ENCODE measurements at places on chromosomes 11 and 22.

DNA sequence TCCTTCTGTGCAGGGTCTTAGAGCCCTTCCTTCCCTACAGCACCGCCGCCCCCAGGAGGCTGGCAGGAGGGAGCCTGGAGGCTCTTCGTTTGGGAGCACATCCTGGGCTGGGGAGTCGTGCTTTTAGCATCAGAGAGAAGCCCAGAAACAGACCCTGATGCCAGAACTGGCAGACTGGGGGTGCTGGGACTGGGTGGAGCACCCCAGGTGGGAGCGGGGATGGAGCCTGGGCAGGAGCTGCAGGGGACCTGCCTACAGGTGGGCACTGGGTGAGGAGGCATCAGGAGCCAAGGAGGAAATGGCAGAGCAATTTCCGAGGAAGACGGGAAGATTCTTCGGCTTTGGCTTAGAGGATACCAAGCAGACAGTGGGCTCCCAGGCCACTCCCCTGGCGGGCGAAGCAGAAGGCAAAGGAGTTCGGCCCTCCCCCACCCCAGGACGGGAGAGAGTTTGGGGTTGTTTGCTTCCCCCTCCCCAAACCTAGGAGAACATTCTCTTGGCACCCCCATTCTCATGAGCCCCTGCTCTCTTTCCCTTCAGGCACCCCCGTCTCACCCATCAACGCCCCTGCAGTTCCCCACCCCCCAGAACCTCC lies 1.1 kb downstream of the SYT7 start:
- no peak for ATAC-seq

GRCh38 chr11:125987066-125987641 lies 41.3 kb downstream of the VSIG10L2 start:
- ATAC-seq: no peak

DNA sequence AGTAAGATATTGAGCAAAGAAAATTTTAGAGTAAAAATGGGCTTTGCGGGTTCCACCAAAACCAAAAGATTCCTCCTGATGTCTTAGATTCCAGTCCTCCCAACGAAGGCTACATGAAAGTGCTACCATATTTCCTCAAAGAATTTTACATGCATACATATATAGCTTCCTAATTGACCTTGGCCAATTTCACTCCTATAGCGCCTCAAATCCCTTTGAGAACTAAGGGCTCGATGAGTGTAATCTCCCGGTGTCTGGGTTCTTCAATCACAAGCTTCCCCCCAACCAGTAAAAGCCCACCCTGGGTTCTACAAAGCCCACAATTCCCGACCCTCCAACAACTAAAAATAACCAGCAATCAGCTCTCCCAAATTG lies 1.2 kb downstream of the SIK3 start:
- no peak for ATAC-seq

DNA sequence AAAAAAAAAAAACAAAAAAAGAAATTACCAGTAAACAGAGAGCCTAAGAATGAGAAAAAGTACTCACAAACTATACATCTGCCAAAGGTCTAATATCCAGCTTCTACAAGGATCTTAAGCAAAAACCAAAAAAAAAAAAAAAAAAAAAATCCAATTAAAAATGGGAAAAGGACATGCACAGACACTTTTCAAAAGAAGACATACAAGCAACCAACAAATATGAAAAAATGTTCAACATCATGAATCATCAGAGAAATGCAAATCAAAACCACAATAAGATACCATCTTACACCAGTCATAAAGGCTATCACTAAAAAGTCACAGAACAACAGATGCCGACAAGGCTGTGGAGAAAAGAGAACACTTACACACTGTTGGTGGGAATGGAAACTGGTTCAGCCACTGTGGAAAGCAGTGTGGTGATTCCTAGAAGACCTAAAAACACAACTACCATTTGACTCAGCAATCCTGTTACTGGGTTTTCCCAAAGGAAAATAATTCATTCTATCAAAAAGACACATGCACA lies 18.3 kb downstream of the MS4A6A start:
- no peak for ATAC-seq

- no peak for ATAC-seq
These were observed 199.5 kb downstream of the TENM4 start for GRCh38 chr11:79241205-79241851.

- ATAC-seq: no peak
These were observed 1060.1 kb downstream of the NTM start for GRCh38 chr11:132430429-132431062.

GRCh38 chr22:30941363-30941740 lies 27.2 kb downstream of the MORC2 start:
- ATAC-seq: no peak

DNA sequence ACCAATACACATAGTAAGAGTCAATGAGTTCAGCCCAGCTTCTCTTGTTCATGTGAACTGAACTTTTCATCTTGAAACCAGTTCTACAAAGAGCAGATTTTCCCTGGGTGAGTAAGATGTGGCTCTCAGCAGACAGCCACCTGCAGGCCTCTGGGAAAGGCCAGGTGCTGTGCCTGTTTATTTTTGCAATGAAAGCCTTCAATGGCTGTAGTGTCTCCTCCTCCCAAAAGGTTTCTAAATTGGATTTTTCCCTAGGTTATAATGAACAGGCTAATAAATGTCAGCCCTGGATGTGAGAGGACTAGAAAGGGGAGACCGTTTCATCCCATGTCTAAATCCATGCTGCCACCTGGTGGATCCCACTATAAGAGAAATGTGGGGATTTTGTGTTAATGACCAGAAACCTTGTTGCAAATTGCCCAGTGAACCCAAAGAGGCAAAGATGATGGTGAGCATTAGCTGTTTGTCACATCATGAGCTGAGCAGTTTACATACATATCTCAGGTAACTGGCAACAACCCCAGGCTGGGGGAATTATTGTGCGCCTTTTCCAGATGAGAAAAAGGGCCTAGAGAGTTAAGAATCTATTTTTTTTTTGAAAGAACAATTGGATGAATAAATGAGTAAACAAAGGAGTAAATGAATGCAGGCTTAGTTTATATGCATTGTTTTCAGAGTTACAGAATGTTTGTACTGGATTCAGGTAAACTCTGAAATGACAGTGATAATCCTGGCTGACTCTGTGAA lies 12.7 kb downstream of the C11orf91 start:
- peak; percentile 10 for ATAC-seq

GRCh38 chr22:46259374-46259773 lies 3.8 kb downstream of the PKDREJ start:
- ATAC-seq: no peak

- ATAC-seq: no peak
These were observed 98.7 kb upstream of the CRYBB3 start for GRCh38 chr22:25100948-25101347.

GRCh38 chr11:9571763-9572115 lies 1.7 kb upstream of the WEE1 start:
- no peak for ATAC-seq

DNA sequence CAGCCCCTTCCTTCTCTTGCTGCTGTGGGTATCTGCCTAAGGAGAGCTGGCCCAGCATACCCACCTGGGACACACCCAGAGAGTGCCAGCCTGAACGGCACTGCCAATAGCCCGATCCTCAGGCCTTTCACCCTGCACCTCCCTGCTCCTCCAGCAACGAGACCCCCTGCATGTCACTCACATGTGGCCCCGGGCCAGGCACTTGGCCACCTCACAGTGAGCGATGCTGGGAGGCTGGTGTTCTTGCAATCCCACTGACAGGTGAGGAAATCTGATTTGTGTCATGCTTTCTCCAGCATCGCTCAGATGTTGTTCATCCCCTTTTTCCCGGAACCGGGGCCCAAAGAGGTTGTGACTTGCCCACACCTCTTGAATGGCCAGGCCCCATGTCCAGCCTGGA lies 20.5 kb downstream of the DAGLA start:
- ATAC-seq: no peak

DNA sequence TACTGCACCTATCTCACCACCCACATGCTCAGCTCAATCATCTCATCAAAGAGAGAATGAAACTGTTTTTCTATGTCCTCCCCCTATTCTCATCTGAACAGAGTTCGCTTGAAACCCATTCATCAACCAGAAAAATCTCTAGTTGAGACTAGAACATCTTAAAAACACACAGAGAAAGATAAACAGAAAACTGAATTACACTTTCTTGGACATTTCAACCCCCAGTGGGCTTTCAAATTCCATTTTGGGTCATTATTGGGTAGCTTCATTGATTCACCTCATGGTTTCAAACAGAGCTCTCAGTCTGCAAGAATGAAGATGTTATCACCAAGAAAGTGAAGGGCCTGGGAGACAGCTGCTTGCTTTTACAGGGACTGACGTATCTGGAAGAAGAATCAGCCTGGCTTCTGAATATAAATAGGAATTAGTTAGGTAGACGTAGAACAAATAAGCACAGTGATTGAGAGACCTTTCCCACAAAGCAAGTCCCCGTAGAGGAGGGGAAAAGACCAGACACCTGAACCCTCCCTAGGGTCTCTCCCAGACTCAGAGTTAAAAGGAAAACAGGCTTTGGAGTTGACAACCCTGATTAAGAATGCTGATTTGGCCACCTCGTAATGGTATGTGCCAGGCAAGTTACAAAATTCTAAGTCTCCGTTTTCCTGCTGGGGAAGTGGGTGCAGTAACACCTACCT lies 155.7 kb downstream of the BBOX1 start:
- peak; percentile 78 for ATAC-seq

- ATAC-seq: no peak
These were observed 533.6 kb upstream of the CADM1 start for GRCh38 chr11:116037861-116038260.

DNA sequence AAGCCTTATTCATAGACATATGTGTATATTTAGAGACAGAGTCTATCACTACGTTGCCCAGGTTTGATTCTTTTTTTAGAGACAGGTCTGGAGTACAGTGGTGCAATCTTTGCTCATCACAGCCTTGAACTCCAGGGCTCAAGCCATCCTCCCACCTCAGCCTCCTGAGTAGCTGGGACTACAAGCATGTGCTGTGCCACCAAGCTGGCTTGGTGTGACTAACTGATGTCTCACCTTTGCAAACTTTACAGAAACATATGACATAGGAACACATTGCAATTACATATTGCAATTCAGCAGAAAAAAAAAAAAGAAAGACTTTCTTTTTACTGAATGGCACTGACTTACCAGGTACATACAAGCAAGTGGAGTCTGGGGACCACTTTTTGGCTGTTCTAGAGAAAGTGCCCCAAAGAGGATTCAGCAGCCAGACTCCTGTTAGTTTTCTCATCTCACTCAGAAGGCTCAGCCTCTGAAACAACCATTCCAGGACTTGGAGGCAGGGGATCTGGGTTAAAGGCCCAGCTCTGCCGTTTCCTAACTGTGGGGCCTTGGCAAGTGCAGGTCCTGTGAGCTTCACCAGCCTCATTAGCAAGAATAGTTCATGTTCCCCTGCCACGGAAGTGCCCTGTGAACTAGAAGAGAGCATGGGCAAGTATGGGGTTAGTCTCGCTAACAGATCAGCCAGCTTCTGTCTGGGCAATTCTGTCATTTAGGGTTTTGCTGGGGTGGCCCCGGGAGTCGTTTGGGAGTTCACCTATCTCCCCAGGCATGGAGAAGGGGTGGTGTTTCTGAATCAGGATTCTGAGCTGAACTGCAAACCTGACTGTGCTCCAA lies 11.3 kb upstream of the NFAM1 start:
- ATAC-seq: peak; percentile 11

GRCh38 chr11:118837868-118838267 lies 45.8 kb upstream of the CXCR5 start:
- no peak for ATAC-seq

DNA sequence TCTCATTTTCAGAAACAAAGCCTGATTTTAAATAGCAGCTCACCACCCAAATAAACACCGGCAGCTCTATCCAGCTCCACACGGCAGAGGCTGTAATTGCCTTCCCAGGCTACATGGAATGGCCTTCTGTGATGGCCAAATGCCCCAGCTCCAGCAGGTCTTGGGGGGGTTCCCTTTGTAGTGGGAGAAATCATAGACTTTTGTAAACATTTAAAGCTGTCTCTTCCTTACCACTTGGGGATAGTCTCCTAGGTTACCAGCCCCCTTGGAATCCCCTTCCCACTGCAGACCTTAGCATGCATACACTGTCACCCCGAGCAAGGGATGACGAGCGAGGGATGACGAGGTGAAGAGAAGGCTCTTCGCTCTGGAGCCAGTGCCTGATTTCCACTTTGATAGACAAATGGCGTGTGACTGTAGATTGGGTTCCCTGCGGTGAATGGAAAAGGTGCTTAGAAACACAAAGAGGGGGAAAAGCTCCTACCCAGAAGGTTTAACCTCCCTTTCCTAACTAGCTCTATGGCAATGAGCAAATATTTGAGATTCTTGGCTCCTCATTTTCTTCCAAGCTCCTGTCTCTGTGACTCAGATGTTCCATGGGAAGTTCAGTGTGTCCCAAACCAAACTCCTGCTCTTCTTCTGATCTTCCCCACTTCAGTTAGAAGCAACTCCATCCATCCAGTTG lies 108.0 kb upstream of the CADM1 start:
- no peak for ATAC-seq

DNA sequence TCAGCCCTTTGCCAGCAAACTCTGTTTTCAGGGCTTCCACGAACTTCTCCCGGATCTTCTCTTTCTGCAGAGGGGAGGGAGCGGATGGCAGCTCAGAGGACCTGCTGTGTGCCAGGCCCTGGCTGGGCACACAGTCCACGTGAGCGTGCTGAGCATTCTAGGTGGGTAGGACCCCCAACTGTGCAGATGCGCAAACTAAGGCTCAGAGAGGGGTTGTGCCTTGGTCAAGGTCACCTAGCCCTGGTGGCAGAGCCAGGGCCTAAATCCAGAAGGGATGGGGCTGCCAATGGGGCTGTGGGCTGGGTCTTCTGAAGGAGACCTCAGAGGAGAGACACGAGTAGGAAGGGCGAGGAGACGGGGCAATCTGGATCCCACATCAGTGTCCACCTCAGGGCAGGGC lies 10.8 kb downstream of the PMM1 start:
- no peak for ATAC-seq

GRCh38 chr11:23569547-23569946 lies 709.3 kb upstream of the CCDC179 start:
- ATAC-seq: no peak

DNA sequence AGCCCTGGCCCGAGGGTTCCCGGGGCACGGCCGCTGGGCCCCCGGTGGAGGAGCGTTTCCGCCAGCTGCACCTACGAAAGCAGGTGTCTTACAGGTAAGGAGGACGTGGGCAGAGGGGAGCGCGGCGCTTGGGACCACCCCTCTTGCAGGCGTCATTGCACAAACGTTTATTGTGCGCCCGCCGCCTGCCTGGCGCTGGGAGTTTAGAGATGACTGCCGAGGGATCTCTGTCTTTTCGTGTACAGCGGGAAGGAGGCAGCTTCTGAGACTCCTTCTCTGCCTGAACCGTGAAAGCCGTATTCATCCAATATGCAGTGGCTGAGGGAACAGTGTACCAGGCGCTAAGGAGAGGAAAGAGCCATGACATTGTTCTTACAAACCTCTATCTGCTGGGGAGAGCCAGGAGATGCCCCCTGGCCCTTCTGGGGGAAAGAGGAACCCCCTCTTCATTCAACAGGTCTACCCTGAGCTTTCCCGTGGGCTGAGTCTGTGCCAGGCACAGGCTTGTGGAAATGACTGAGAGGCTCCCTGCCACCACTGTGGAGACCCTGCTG lies 13.8 kb upstream of the DGKZ start:
- no peak for ATAC-seq

- no peak for ATAC-seq
These were observed 10.5 kb downstream of the KIAA0930 start for GRCh38 chr22:45230026-45230721.

All from SK-N-SH treated with all-trans-retinoic acid at 6 μM for 48 hours (cell line).